ENCODE measurements at places on chromosomes 1 and 21.
A peak's percentile ranks its signal among the peaks of the same experiment; 100 is the strongest.

GRCh38 chr1:114108751-114109255, 44.9 kb downstream of the SYT6 start:
- DNase-seq = no peak

GRCh38 chr1:44515416-44515815, 110.4 kb downstream of the RNF220 start:
- DNase-seq = no peak

DNA sequence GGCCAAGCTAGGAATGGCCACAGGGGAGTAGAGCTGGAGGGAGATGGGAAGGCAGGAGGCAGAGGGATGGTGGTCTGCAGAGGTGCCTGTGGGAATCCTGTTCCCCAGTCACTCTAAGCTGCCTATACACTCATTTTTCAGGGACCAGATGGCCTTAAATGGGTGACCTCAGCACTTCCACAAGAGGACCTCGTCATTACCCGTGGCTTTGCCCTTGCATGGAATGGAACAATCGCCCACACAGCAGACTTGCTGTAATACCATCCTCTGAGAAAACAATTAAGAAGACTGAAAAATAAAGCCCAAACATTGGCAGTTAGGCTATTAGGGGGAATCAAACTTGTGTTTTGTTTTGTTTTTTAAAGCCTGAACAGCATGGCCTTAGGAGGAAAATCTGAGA, 12.9 kb upstream of the TNN start:
- no peak for DNase-seq

- DNase-seq = peak; percentile 66
Measured at GRCh38 chr1:226912587-226913176, 27.4 kb upstream of the COQ8A start.

DNA sequence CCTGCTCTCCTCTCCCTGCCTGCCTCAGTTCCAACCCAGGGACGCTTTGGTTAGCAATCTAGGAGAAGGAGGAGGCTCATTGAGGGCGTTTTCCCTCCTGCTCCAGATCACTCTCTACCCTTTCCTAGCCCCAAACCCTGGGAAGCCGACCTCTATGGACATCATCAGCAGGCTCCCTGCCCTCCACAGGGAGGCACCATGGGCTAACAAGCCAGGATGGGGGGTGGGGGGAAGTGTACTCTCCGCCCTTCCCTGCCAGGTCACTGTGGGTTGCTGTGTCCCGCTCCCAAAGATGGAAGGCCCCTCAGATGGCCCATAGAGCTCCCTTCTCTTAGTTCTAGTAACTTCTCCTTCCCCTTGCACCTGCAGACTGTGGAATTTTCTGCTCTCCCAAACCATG, 35.7 kb downstream of the KCND3 start:
- DNase-seq = no peak

DNA sequence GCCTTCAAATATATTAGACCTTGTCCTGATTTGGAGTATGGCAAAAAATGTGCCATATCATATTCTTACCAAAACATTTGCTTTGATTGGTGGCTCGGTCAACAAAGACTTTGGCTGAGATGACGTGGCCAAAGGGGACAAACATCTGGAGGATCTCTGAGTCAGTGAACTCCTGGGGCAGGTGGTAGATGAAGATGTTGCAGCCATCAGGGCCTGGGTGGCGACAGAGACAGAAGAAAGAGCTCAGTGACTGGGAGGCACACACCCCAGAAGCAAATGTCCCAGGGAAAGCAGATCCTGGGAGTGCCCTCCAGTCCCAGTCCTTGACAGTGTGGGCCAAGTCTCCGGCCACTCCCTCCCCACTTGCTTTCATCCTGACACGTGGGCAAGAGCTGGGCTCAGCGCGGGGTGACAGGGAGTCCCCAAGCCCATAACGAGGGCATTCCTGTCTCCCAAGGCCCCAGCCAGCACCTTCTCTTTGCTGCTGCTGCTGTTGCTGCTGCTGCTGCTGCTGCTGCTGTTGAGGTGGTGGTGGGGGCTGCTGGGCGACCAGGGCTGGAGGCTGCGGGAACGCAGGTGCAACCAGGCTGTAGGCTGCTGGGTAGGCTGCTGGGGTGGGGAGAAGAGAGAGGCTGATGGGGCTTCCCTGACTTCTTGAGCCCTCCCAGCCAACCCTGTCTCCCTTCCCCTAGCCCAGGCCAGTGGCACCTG, 10.7 kb downstream of the CELF3 start:
- DNase-seq = no peak

DNA sequence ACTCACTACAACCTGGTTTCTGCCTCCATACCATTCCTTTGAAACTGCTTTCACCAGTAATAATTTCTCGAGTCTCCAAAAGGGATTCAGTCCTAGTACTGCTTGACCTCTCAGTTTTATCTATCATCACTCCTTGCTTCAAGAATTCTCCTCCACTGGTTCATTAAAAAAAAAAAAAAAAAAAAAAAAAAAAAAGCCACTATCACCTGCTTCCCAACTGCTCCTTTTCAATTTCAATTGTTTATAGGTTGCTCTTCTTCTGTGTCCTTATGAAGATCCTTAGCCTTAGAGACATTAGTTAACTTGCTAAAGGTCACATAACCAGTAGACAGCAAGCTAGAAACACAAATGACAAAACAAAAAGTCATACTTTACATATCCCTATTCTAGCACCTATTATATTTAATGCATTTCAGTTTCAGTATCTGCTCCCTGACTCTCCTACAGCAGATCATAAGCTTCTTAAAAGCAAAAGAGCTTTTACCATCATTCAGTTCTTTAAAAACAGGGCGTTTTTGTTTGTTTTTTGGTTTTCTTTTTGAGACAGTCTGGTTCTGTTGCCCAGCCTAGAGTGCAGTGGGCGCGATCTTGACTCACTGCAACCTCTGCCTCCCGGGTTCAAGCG, 7.1 kb downstream of the NRDC start:
- DNase-seq = no peak

DNA sequence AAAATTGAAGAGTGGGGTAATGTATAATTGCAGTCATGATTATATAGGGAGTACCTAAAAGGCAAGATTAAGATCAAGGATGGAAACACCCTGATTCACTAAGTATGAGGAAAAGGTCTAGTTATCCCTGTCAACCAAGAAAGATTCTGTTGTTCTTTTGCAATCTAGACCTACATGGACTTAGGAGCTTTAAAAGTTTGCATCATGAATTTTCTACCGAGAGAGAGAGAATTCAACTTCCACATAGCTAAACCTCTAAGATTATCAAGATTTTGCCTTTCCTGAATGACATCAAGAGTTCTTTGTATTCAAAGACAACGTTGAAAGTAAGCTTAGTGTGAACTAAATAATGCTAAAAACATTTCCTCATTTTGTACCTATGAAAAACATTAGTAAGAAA, 78.8 kb upstream of the RBM34 start:
- no peak for DNase-seq

GRCh38 chr1:88612292-88612691, 71.8 kb upstream of the PKN2 start:
- DNase-seq = no peak

DNA sequence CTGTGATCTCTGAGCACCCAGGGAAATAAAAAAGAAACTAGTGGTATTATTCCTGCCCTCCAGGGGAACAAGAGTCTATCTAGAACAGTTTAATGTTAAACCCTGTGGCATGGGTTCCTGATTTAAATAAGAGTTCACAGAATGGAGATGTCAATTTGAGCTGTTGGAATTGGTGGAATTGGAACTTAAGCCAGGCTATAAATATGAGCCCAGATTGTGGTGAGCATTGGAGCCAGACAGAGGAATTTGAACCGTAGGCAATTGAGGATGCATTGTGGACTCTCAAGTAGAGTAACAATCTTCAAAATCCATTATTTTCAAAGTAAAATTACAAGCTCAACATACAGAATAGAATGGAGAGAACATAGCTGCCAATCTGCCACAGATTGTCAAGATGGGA, 98.2 kb downstream of the NEK7 start:
- no peak for DNase-seq

DNA sequence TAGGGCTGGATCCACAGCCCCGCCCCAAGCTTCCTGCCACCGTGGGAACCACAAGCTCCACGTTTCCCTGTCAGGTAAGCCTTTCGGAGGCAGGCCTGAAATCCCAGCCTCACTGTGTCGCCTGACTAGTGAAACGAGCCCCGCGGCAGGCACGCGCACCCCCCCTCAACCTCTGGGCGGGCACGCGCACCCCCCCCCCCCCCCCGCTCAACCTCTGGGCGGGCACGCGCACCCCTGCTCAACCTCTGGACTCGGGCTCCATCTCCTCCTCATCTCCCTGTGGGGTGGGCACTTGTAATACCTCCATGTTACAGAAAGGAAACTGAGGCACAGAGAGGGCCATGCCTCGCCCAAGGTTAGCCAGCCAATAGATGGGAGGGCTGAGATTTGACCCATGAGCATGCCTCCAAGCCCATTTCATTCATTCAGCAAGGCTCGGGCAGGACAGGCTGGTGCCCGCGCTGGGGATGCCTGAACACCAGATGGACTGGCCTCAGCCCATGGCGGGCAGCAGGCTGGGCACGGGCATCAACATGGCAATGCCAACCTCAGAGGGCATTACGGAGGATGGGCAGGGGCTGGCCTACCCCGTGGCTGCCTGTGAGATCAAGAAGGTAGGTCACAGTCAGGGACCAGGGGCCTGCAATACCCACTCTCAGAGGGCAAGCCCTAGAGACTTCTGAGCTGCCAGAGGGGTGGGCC, 4.7 kb downstream of the CFAP410 start:
- DNase-seq = no peak

DNA sequence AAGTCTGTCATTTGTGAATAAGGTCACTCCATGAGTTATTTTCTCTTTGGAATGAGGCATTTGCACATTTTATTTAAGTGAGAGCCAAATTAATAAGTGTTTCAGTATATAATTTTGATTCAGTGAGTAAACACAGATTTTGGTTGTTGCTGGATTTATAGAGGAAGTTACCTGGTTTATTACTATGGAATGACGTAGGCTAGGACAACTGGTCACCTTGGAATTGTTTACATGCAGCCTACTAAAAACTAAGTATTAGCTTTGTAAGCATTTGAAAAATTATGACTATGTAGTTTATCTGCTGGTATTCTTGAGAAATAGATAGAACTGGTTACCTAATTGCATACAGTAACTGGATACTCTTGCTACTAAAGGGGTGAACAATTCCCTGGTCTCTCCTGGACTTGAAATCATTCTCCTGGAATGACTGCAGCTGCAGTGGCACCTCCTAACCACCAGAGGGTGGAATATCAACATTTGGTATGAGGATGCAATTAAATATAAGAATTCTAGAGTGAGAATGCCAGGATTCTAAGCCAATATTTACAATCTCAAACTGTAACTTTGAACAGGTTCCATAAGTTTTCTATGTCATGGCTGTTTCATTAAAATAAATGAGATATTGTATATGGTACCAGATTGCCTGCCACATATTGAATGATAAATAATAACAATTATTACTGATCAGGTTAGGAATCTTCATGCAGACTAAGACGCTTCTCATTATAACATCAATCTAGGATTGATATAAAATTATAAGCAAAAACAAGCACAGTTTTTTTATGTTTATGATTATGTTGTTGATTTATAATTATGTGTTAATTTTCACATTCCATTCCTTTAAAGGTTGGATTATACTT, 3.5 kb upstream of the KRTAP27-1 start:
- DNase-seq = no peak

DNA sequence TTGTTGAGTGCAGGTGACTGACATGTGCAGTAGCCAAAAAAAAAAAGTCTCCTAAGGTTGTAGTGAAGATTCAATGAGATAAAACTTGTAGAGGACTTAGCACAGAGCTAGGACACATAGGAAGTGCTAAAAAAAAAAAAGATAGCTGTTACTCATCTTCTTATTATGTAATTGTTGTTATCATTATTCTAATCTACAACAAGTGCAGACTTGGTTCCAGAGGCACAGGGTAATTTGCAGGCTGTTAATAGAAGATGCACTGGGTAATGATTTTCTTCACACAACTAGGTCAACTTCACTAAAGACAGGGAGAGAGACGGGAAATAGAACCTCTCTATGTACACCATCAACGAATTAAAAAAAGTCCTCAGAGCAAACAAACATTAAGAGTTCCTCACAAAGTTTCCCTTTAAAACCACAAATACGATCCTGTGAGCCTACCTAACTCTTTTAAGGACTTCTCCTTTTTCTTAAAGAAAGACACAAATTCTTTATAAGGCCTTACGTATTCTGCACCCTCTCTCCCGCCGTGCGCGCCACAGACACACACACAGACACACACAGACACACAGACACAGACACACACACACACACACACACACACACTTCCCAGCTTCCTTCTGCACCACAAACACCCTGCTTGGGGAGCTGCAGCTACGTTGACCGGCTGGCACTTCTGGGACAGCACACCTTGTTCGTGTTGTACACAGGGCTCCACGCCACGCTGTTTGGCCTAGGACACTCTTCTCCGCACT, 49.8 kb upstream of the GADD45A start:
- no peak for DNase-seq

DNA sequence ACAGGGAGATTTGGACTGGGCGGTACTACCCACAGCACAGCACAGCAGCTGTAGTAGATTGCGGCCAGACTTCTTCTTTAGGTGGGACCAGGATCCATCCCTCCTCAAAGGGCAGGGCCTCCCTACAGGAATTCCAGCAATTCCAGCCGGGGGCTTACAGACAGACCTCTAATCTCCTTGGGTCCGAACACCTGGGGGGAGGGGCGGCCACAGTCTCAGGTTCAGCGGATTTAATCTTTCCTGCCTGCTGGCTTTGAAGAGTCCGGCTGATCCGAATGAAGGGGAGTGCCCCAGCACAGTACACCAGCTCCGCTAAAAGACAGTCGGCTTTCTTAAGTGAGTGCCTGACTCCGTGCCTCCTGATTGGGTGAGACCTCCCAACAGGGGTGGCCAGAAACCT, 1708.5 kb downstream of the BRINP3 start:
- DNase-seq = no peak

DNA sequence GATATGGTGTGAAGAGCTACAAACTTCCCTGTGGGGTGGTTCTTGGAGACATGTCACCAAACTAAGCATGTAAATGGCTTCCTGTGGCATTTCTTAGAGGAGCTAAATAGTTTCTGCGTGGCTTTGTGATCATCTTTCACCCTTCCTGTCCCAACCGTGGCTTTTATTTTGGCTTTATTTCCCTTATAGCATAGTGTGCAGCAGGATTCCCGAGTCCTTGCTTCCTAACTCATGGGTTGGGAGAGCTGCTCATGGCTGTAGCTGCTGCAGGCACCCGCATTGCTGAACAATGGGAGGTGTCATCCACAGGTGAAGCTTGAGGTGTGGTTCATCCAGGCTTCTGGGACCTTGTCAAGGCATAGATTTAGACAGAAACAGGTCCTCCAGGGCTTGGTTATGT, 192.0 kb downstream of the SDCCAG8 start:
- no peak for DNase-seq

GRCh38 chr1:245337829-245338484, 183.2 kb downstream of the KIF26B start:
- DNase-seq = no peak

GRCh38 chr1:36609241-36610027, 126.7 kb upstream of the CSF3R start:
- peak; percentile 72 for DNase-seq

GRCh38 chr1:15231714-15232201, 15.3 kb upstream of the FHAD1 start:
- DNase-seq = no peak

GRCh38 chr1:77948841-77949424, 29.9 kb downstream of the FUBP1 start:
- no peak for DNase-seq

Data from germinal center (tissue), 1 donor.